ENCODE measurements at places on chromosomes 7 and 10.

GRCh38 chr10:47400251-47400650 is 16.2 kb upstream of the ZNF488 start:
- H3K4me3 ChIP-seq = no peak overlapping the region
- no peaks in the 10 kb centered on the region for H3K27me3 ChIP-seq
- H3K36me3 ChIP-seq = no peaks in the 10 kb centered on the region
- H3K4me1 ChIP-seq = peaks cover 16% of the 10 kb centered on the region

DNA sequence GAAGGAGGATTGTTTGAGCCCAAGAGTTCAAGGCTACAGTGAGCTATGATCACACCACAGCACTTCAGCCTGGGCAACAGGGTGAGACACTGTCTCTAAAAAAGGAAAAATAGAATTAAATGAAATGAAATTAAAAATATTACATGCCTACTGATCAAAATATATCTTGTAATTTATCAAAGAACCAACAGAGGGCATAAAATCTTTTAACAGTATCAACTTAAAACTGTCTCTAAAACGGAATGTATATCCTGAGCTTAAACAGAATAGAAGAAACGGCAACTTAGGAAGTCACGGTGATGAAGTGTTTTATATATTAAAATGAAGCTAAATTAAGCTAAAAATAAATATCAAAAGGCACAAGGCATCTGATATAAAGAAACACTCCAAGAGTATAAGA is 78.8 kb downstream of the MTPAP start:
- H3K27ac ChIP-seq = no peak overlapping the region
- H3K36me3 ChIP-seq = no peaks in the 10 kb centered on the region
- no peak overlapping the region for H3K4me3 ChIP-seq

GRCh38 chr10:123573236-123574108 is 92.7 kb upstream of the GPR26 start:
- H3K36me3 ChIP-seq = no peaks in the 10 kb centered on the region
- H3K27me3 ChIP-seq = no peaks in the 10 kb centered on the region
- no peak overlapping the region for H3K27ac ChIP-seq
- peak; percentile 48 for DNase-seq
- H3K4me1 ChIP-seq = no peaks in the 10 kb centered on the region

DNA sequence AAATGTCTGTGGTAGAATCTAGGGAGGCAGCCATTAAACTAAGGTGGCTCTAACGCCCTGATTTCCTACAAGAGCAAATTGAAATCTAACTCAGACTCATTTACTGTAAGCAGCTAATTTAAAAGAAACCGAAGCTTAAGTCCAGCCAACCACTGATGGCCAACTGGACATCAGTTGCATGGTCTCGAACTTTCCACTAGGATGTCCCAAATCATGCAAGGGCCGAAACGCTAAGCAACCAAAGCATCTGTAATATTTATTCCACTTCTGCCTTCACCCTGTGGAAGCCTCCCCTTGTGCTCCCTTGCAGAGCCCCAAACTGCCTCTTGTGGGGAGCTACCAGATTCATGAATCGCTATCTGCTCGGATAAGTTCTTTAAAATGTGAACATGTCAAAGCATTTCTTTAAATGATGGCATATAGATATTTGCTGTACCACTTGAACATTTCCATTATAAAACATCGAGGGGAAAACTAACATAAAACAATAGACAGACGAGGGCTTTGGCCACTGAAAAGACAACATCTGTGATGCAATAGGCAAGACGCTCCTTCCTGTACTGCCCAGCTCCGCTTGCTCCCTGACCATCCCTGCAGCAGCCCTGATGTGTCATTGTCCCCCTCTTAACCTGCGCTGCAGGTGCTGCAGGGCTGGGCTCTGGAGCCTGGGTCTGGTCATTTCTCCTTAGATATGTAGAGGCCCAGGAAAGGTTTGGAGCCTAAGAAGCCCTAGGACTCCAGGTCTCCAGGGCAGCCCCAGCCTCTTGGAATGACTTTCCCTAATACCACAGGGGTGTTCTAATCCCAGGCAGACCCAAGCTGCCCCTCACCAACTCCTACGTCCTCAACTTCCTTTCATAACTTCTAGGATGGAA is 2.9 kb upstream of the RBP3 start:
- no peak overlapping the region for H3K27ac ChIP-seq
- H3K27me3 ChIP-seq = no peaks in the 10 kb centered on the region
- DNase-seq = no peak
- H3K36me3 ChIP-seq = no peaks in the 10 kb centered on the region

GRCh38 chr7:19295376-19295775 is 150.2 kb upstream of the FERD3L start:
- no peaks in the 10 kb centered on the region for H3K36me3 ChIP-seq
- no peak for DNase-seq
- no peaks in the 10 kb centered on the region for H3K27me3 ChIP-seq
